ENCODE measurements at places on chromosomes 5 and 9.

DNA sequence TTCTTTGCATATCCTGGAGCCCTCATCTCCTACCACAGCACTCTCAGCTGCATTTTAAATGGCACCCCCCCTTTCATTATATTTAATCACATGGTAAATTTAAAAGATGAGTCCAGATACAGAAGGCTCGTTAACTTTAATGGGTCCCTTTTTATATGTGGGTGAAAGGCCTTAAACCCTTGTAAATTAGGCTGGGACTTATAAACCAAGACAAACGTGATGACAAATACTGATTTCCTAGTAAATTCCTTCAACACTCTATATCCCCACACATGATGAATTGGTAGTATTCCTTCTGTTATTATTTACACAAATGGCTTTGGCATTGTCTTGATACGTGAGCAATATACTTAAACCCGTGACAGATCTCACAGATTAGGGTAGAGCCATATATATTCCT is 210.6 kb downstream of the CAAP1 start:
- DNase-seq: no peak

DNA sequence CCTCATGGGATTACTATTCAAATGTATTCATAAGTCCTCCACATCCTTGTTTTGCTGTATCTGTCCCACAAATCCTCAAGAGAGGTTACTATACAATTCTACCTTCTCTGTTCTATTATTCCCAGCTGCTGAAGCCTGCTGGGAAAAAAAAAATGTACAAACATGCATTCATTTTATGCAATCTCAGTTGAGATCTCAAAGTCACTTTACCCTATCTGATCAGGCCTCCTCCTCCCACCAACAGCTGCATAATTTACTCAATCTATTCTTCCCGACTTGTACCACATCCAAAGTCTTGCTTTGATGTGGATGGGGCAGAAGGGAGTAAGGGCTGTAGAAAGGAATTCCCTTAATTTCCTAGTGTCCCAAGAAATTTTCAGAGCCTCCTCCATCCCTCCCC is 28.6 kb downstream of the PSIP1 start:
- no peak for DNase-seq

DNA sequence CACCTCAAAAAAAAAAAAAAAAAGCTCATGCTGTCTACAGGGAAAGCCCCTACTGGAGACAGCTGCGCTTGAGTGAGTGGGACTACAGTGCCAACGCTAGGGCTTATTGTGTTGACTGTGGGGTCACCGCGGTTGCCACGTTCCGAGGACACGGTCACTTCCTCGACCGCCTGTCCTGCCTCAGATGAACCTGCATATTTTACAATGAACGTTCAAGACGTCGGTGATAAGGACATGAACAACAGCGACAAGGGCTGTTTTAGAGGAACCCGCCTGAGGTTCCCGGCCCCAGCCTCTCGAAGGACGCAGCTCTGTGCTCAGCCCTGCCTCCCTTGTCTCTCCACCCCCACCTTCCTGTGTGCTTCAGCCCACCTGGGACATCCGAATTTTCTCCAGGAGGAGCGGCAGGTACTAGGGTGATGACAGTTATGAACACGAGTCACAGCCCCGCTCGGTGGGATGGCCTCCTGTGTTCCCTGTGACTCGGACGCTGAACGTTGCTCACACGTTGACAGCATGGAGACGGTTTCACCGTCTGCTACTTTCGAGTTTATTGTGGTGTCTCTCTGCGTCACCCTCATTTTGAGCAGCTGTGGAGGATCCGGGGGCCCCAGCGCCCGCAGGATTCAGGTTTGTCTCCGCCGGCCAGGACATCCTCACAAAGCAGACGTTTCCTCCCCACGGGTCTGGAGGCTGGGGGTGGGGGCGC is 11.3 kb upstream of the DIPK1B start:
- no peak for DNase-seq

DNA sequence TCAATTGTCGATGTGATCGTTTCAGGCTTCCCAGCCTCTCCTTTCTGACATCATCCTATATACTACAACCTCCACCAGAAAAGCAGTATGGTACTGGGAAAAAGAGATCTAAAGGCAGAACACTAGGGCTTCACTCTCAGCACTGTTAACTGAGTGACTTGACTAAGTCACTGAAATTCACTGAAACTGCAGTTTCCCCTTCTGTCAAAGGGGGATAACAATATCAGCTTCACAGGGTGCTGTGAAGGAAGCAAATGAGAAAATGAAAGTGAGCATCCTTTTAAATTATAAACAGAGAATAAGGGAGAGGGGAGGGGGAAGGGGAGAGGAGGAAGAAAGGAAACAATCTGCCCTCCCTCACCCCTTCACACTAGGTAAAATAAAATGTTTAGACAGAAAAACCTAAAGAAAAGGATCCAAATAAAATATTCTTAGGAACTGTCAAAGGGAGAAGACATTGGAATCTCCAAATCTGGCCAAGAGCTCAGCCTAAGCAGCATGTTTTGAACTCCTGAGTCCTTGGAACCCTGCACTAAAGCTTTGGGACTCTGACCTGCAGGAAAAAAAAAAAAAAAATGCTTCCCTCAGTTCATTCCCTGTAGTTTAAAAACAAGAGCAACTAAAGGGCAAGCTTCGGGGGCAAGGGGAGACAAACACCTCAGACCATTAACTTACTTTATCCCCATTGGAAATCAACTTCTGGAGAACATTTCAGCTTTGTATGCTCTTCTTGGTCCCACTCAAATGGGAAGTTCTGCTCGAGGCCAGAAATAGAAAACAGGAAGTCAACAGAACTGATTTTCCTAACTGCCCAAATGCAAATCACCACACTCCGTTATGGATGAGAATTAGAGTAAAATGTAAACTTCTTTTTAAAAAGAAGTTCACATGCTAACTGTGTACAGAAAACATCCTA is 178.3 kb downstream of the DEPDC1B start:
- no peak for DNase-seq

DNA sequence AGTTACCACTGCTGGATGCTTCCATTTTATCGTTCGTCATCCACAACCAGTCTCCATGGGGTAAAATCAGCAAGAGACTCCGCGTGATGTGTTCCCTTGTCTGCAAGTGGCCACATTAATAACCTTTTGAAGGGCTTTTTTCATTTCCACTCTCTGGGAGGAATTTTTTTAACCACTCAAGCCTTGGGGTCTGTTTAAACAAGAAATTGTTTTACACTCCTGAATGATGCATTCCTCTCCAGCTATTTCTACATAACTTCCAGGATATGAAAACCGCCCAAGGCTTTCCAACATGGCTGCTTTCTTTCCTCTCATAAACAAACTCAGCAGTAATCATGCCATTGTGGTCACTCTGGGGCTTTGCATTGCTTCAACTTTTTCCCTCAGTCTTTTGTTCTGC is 217.2 kb upstream of the DAPK1 start:
- no peak for DNase-seq

DNA sequence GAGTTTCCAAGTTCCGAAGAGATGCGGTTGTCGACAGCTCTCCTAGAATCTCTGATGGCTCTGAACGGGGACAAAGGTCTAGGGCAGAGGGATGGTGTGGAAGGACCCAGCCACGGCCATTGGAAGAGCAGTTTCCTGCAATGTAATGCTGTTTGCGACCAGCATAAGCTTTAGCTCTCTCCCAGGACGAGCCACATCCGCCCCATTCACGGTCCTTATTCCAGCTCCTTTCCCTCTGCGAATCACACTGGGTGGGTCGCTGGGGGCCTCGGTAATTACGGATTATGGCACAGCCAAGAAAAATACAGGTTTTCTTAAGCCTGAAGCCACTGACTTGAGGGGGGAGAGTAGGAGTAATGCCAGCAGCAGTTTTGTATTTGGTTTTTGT is 22.7 kb downstream of the ANXA2R start:
- DNase-seq: no peak

DNA sequence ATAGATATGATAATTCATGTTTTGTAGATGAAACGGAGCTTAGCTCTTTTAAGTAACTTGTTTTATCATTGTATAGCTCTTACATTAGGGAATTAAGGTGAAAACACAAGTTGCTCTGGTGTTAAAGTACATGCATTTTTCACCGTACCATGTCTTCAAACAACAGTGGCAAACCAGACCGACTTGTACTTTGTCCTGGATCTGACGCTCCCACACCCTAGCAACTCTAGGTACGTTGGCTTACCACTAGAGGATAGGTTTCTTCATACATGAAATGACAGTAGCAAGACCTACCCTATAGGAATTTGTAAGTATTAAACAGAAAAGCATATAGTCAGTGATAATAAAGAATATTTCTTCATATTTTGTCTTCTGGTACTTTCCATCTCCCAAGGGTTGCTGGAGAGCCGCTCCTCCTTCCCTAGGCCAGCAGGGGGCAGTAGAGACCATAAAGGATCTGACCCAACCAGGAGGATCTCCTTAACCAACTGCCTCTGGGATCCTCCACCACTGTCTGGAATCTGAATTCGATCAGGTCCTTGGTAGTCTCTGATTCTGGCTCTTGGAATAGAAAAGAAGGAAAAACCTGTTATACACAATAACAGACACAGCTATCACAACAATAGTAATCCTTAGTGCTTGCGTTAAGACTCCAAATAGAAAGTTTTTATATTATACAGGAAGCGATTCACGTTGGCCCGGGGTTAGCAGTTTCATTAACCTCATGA is 136.7 kb downstream of the CAVIN4 start:
- DNase-seq: no peak

DNA sequence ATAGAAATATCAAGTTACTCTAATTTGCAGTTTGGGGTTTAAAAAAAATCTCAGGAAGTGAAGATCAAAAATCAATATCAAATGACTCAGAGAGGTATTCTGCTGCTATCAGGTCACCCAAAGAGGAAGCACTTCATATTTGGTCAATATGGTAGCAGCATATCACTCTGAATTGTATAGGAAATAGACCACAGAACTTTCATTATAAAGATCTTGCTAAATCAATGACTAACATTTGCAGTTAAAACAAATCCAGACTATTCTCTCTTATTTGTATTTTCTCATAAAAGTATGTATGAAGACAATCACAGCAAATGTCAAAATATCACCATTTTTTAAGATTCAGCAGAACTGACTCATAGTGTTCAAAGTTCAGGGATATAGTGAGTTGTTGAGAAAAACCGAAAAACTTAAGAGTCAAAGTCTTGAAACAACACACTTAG is 105.8 kb upstream of the PCSK1 start:
- no peak for DNase-seq

- no peak for DNase-seq
These were observed 306.6 kb downstream of the MLLT3 start for GRCh38 chr9:20315677-20316076.

- no peak for DNase-seq
These were observed 45.7 kb downstream of the DPYSL3 start for GRCh38 chr5:147464211-147464610.

DNA sequence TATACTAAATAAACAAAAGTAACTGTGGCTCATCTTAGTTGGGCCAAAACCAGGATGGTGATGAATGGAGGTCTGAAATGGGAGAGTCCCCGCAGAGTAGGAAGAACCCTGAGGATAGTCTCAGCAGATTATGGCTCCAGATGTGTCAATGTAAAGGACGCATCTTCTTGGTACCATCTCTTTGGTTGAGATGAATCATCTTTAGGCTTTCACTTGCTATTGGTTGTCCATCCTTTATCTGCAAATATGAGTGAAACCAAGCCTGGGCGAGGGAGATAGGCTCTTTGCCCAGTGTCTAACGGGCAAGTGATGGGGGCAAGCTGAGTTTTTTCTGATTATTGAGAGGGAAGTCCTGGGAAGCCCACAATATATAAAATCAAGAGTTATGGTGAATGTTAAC is 19.4 kb upstream of the LCP2 start:
- DNase-seq: no peak
